Non-pigmented ciliary epithelial cell (primary cell): ENCODE measurements at places on chromosomes 4 and X.

DNA sequence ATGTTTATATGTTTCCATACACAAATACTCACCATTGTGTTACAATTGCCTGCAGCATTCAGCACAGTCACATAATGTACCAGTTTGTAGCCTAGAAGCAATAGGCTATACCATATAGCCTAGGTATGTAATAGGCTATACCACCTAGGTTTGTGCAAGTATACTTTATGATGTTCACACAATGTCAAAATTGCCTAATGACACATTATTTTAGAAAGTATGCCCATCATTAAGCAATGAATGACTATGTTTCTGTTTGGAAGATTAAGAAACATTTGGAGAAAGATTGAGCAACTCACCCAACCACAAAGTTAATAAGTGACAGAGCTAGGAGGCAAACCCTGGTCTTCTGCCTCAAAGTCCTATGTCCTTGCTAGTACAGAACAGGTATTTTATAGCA is 96.8 kb upstream of the GRIA3 start:
- DNase-seq, result no peak

DNA sequence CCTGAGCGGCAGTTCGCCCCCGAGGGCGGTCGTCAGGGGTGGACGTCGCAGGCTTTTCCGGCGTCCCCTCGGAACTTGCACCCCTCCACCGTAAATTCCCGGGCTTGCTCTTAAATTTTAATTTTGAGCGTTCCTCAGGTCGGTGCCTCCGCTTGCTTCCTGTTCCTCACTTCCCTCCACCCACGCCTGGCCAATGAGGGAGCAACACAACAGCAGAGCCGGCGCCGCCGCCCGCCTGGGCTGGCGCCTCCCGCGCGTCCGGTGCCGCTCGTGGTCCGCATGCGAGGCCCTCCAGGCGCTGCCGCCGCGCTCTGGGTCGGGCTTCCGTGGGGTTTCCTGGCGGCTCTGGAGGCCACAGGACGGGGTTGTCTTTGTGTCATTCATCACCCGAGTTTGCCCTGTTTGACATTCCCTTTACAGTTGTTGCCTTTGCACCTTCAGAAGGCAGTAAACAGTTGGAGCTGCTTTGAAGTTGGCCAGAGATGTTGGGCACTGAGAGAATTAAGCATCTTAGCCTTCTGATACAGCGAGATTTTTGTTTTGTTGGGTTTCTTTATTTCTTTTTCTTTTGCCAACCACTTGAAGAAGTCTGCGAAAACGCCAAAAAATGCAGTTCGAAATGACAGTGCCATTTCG is 692 bp downstream of the SPCS3 start:
- DNase-seq, result peak; percentile 51

DNA sequence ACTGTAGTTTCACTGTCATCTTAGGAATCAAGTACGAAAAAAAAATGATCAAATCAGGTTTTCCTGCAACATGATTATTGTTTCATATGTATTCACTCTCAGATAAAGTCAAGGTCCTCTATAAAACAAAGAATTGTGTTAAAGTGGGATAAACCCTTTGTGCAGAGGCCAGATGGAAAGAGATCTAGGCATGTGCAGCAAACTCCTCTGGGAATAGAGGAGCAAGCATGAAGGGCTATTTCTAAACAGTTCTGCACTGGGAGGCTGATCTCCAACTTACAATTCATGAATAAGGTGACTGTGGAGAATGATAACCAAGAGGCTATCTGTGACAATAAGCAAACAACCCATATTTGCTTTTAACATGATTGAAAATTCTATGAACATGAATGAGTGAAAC is 2.4 kb upstream of the WDFY3 start:
- DNase-seq, result no peak

DNA sequence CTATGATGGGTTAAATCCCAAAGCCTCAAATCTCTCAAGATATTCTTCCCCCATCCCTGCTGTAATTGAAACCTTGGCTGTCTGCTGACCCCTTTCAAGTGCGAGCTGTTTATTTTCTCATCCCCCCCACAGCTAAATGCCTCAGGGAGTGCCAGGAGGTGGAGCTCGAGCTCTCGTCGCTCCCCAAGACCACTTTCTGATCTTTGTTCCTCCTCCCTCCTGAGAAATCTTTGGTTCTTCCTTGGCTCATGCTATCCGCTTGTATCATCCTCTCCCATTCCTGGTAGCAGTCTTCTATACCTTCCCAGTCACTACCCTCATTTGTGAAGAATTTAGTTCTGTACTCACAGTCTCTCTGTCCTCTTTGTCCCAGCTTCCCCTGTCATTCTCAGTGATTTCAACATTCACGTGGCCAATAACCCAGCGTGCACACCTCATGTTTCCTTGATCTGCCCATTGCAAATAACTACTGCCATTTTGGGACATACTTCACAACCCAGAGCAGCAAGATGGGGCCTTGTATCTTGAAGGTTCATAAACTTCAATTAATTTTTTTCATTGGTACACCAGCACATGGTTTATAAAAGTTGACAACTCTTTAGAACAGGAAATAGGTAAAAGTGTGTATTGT is 9.2 kb upstream of the SLC25A43 start:
- no peak for DNase-seq

DNA sequence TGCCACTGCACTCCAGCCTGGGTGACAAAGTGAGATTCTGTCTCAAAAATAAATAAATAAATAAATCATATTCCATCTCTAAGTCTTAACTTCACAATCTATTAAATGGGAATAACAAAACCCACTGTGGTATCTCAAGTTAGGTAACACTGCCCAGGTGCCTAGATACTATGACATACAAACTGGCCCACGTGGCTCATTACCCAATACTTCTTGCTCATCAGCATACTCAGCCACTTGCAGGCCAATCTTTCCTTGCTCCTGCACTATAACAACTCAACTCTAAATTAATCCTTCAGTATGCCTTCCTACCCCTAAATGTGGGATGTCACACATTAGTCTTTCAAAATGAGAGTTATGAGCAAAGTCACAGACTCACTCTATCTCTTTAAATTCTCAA is 230.1 kb downstream of the OPHN1 start:
- DNase-seq, result no peak

- DNase-seq, result no peak
These were observed 37.2 kb downstream of the CXCL8 start for GRCh38 chr4:73777612-73778011.

GRCh38 chr4:150491132-150492049 is 90.6 kb upstream of the MAB21L2 start:
- DNase-seq, result no peak

DNA sequence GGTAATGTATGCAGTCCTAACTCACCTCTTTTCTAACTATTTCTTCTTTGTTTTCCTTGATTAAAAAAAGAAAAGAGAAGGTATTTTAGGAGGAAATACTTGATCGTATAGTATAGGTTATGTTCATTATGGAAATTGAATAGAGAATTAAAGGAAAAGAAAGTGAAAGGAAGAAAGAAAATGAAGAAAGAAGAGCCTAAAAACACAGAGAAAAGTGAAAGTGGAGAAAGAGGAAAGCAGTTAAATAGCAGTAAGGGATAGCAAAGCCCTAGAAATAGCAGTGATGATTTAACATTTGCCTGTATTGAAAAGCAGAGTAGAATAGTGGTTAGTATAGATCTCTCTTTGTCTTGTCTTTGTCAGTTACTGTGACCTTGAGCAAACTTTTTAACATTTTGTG is 37.0 kb downstream of the MRPL1 start:
- DNase-seq, result no peak

DNA sequence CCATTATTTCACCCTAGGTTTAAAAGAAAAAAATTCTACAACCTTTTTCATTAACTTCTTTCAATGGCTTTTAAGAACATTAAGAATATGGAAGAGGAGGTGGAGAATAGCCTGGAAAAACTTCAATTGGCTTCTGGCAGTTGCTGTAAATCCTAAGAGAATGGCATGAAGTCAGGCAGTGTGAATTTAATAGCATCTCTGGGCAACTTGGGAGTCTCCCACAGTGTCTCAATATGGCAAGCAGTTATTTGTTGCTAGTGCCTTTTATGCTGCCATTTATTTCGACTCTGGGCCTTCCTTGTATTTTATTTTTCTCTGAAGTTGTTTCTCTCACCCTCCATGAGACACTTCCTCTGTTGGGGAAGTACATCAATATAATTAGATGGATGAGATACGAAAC is 322.1 kb downstream of the CBLL2 start:
- no peak for DNase-seq
